Natural killer cell (primary cell): ENCODE measurements at places on chromosomes 2 and 18. TPM values are rescaled to one million over a fixed set of nuclear protein-coding genes. Genes with fewer than 3 reads are reported as not detected.

Gene PIEZO2
- not detected for total RNA-seq

Gene CFAP210
- total RNA-seq: 8.4 TPM

Gene C2orf15
- total RNA-seq: 1.3 TPM

DNA sequence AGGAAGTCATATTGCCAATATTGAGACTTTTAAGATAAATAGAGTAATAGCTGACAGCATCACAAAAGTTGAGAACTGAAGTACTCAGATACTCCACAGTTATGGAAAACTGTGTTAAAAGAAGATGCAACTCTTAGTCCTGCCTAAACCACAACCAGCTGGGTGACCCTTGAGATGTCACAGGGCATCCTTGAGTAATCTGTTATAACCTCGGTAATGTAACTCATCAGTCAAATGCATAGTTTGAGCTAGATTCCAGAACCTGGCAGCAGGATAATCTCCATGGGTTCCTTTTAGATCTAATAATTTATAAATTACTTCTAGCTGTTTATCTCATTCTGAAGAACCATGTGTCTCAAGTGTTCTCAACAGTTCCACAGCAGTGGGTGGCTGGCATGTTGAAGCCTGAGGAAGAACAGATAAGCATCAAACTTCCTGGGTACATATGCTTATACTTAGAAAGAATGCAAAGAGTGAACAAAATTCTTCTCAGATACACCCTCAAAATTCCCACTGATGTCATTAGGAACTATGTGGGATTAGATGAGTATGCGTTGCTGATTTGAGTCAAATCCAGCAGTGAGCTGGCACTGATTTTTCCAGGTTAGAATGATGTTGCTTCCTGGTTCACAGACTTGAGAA, 304.1 kb upstream of the ERBB4 start:
- no peaks in the 10 kb centered on the region for H3K27me3 ChIP-seq
- H3K4me3 ChIP-seq: no peak overlapping the region
- no peaks in the 10 kb centered on the region for H3K36me3 ChIP-seq
- H3K27ac ChIP-seq: no peak overlapping the region
